ENCODE measurements at places on chromosomes 5 and 9. TPM values are rescaled to one million over a fixed set of nuclear protein-coding genes. Genes with fewer than 3 reads are reported as not detected.

The ACTBL2 gene
- not detected for total RNA-seq

The ROR2 gene
- 22.3 TPM for total RNA-seq

DNA sequence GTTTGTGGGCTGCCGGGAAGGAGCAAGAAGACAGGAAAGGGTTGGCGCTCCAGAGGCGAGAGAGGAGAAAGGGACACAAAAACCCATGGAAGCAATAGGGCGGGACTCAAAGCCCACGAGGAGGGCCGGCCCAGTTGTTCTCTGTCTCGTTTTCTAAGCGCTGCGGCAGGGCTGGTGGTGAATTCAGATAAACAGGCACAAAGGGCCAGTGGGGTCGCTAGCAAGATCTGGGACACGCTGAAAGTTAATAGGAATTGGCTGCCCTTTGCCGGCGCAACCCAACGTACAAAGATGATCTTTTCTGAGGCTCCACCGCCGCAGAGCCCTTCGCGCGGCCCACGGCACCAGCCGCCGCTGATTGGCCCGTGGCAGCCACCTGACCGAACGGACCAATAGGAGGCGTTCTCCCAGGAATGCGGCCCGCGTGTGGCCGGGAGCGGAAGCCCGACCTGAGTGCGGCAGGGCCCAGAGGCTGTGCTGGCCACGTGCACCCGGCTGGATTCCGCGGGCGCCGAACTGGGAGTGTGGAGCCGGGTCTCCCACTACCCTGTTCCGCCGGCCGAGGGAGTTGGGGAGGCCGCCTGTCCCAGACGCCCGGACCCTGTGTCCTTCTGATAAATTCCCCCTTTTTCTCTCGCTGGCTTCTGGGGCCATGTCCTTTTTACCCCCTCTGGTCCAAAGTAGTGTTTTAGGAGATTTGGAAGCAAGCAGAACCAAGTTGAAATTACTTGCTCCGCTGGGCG lies 16.8 kb upstream of the NSD1 start:
- no peak for DNase-seq

GRCh38 chr5:80139466-80139972 lies 104.4 kb downstream of the THBS4 start:
- no peak for DNase-seq

DNA sequence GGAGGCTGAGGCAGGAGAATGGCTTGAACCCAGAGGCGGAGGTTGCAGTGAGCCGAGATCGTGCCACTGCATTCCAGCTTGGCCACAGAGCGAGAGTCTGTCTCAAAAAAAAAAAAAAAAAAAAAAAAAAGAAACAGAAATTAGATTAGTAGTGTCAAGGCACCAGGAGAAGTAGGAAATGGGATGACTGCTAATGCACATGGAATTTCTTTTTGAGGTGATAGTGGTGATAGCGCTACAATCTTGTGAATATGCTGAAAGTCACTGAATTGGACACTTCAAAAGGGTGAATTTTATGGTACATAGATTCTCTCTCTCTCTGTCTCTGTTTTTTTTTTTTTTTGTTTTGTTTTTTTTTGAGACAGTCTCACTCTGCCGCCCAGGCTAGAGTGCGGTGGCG lies 42.1 kb upstream of the SUB1 start:
- DNase-seq = no peak
